ENCODE measurements at places on chromosomes 11 and 22.
A peak's percentile ranks its signal among the peaks of the same experiment; 100 is the strongest.

GRCh38 chr11:121441521-121441920, 10.6 kb upstream of the SORL1 start:
- no peak for DNase-seq

GRCh38 chr11:126313826-126314225, 10.0 kb downstream of the DCPS start:
- no peak for DNase-seq

DNA sequence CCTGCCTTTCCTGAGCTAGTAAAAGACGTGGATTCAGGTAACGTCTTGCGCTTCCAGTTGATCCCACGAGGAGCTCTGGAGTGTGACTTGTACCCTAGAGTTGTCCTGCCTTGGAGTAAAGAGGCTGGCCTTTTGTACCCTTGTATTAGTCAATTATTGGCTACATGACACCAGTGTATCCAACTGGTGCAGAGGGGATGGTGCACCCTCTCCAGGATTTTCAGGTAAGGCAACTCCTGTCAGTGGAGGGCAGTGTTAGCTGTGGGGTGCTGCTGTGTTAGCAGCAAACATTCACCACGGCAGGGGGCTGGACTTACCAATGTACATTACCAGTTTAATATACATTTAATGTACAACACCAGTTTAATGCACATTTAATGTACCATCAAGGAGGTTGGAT, 233.5 kb downstream of the MIAT start:
- DNase-seq, result peak; percentile 34

GRCh38 chr11:2748061-2748813, 48.4 kb upstream of the KCNQ1OT1 start:
- no peak for DNase-seq

GRCh38 chr11:11218629-11218986, 134.4 kb downstream of the CSNK2A3 start:
- no peak for DNase-seq

Measured in mesendoderm (in vitro differentiated cells).